ENCODE measurements at places on chromosomes 16 and 17. TPM values are rescaled to one million over a fixed set of nuclear protein-coding genes. Genes with fewer than 3 reads are reported as not detected.

NLRC3 gene
- not detected for polyA plus RNA-seq

DNA sequence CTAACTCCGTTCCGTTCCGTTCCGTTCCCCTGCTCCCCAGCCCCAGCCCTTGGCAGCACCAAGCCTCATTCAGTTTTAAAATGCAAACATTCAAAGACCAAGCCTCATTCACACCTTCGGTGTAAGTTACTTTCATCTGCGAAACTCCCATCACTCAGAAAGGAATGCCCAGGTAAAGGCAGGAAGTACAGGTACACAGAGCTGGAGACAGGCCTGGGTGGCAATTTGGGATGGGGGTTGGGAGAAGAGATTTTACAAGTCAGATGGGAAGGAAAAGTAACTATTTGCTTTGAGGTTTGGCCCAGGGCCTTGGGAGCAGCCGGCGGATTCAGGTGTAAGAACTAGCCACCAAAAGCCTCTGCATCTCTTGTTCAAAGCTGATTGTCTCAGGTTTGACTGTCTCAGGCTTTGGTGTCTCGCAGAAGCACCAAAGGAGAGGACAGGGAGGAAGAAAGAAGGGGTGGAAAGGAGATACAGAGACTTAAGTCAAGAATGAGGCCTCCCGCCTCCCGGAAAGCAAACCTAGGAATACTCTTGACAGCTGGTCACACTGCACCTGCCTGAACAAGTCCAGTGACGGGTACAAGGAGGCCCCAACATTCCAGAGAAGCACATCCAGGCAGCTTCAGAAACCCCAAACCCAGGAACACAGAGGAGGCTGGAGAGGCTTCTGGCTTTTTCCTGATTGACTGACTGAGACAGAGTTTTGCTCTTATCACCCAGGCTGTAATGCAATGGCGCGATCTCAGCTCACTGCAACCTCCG lies 54.7 kb downstream of the NXN start:
- H3K36me3 ChIP-seq: no peaks in the 10 kb centered on the region
- H3K4me1 ChIP-seq: peaks cover 35% of the 10 kb centered on the region
- H3K27me3 ChIP-seq: no peaks in the 10 kb centered on the region
- H3K4me3 ChIP-seq: no peak overlapping the region
- no peak overlapping the region for H3K27ac ChIP-seq

DNA sequence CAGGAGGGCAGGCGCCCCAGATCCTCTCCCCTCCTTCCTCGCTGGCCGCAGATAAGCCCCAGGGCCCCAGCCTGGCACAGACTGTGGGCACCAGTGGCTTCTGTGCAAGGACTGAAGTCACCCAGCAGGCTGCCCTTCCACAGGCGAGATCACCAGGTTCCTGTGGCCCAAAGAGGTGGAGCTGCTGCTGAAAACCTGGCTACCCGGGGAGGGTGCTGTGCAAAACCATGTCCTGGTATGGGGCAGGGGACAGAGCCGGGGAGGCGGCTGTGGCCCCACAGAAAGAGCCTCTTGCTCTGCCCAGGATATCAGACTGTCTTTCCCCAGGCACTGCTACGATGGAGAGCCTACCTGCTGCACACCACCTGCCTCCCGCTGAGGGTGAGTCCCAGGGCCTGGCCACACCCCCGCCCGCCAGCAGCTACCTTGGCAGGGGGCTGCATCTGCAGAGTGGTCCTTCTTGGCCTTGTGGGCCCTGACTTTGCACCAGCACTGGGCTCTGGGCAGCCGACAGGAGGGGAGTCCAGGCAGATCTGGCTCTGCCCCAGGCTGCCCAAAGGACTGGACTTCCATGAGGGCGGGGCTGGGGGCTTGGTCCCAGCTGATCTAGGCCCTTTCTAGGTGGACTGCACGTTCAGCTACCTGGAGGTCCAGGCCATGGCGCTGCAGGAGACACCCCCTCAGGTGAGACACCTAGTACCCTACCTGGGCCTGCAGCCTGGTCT lies 615 bp downstream of the CARMIL2 start:
- 0 out of 2 replicates have a peak overlapping the region, but pooled peaks have one; percentile 47 for H3K4me3 ChIP-seq
- H3K27me3 ChIP-seq: peaks cover 18% of the 10 kb centered on the region
- H3K27ac ChIP-seq: no peak overlapping the region
- H3K36me3 ChIP-seq: no peaks in the 10 kb centered on the region
- peaks cover 32% of the 10 kb centered on the region for H3K4me1 ChIP-seq

DNA sequence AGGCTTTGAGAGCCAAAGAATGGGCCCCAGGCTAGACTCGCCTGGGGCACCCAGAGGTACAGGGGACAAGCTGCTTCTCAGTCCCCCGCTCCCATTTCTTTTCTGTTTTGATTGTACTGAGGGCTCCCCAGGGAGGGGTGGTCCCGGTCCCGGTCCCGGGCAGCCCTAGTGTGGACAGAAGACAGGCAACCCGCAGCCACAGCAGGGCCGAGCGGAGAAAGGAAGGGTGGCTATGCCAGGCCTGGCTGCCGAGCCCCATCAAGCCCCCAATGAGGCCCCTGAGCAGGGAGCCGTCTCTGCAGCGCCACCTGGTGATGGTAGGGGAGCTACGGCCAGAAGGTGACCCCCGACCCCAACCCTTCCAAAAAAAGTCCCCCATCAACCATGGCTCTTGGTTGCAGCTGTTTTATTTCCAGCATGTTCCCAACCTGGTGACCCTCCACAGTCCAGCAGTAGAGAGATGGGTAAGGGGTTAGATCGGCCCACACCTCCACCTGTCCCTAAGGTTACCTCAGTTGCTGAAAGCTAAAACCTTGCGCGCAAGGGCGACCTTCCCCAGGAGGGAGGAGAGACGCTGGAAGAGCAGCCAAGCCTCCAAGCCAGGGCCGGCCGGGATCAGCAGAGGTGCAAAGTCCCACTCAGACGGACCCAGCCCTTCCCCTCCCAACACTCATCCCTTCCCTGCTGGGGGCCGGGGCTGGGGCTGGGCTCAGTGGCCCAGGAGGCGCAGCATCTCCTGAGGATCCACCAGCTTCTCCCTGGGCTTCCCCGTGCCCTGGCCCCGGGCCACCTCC lies 2.6 kb upstream of the GRIN2C start:
- H3K4me1 ChIP-seq: peaks cover 38% of the 10 kb centered on the region
- peaks cover 33% of the 10 kb centered on the region for H3K27me3 ChIP-seq
- peaks cover 3% of the 10 kb centered on the region for H3K36me3 ChIP-seq
- DNase-seq: peak; percentile 59
- no peak overlapping the region for H3K27ac ChIP-seq
- H3K4me3 ChIP-seq: no peak overlapping the region

NPTX1 gene
- 0.01 TPM for polyA plus RNA-seq

KCNG4 gene
- not detected for polyA plus RNA-seq

STX1B gene
- 2.1 TPM for polyA plus RNA-seq

OXLD1 gene
- polyA plus RNA-seq: 40.3 TPM

FBXL19 gene
- 10.1 TPM for polyA plus RNA-seq

DNA sequence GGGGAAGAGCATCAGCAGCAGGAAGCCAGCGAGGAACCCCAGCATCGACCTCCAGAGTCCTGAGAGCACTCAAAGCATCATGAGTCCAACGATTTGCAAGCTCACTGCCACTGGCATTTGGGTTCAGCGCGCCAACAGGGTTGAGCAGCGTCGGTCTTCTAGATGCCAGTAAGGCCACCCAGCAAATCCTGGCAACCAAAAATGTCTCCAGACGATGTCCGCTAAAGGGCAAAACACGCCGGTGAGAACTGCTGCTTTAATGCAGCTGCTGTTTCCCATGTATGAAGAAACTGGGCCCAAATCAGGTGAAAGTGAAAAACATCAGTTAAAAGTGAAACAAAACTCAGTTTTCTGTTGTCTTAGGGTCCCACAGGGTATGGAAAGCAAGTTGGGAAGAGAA lies 70.2 kb downstream of the ANKRD11 start:
- no peak overlapping the region for H3K4me3 ChIP-seq
- H3K27me3 ChIP-seq: no peaks in the 10 kb centered on the region
- no peak for DNase-seq
- no peak overlapping the region for H3K27ac ChIP-seq
- H3K36me3 ChIP-seq: peaks cover 4% of the 10 kb centered on the region
- H3K4me1 ChIP-seq: peaks cover 86% of the 10 kb centered on the region

ASGR1 gene
- 885 TPM for polyA plus RNA-seq

DNA sequence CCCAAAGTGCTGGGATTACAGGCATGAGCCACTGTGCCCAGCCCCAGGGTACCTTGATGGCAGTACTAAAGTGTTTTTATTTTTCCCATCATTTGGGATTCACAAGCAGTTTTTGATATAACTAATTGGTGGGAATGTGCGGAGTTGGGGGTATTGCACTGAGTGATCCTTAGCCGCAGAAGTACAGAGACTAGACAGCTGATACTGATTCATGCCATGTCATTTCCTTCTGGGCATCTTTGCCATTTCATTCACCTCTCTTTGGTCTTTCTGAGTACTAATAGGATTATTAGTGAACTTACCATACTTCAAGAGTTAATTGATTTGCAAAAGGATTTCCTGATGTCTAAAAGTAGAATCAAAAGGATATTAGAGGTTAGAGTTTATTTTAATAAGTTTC lies 9.7 kb downstream of the NMT1 start:
- DNase-seq: no peak
- no peak overlapping the region for H3K4me3 ChIP-seq
- H3K4me1 ChIP-seq: peaks cover 8% of the 10 kb centered on the region
- H3K27ac ChIP-seq: no peak overlapping the region

DNA sequence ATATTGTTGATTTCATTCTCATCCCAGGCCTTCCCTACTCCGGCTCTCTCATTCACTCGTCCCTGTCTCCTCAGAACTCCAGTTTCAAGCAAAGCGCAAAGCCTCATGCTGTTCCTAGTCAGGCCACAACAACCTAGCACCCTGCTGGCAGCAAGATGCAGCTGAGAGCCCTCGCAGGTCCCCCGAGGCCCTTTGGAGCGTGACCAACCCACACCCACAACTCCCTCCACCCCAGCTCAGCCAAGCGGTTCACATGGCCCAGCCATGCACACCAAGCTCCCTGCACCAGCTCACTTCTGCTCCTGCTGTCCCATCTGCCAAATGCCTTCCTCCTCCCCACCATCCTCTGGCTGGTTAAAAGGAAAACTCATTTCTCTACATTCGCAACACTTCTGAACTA lies 195.8 kb downstream of the IRX5 start:
- no peak overlapping the region for H3K4me3 ChIP-seq
- no peaks in the 10 kb centered on the region for H3K27me3 ChIP-seq
- H3K4me1 ChIP-seq: no peaks in the 10 kb centered on the region
- no peak overlapping the region for H3K27ac ChIP-seq
- DNase-seq: no peak
- H3K36me3 ChIP-seq: no peaks in the 10 kb centered on the region

DNA sequence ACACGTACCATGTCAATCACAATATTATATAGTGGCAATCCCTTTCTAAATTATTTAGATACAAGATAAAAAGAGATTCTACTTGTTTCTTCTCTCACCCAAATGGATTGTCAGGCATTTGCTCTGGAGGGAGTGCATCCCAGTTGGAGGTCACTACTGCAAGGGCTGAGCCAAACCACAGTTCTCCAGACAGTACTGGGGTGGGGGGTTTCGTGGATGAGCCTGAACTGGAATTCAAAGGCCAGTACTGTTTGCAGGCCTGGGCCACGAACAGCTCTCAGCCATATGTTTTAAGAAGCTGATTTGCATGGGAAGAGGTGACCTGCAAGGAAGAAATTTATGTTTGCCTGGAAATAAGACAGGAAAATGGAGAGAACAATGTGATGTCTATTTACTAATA lies 314.9 kb downstream of the PMP22 start:
- H3K27ac ChIP-seq: no peak overlapping the region
- no peak overlapping the region for H3K4me3 ChIP-seq
- H3K27me3 ChIP-seq: peaks cover 5% of the 10 kb centered on the region
- DNase-seq: no peak
- no peaks in the 10 kb centered on the region for H3K36me3 ChIP-seq
- no peaks in the 10 kb centered on the region for H3K4me1 ChIP-seq

DNA sequence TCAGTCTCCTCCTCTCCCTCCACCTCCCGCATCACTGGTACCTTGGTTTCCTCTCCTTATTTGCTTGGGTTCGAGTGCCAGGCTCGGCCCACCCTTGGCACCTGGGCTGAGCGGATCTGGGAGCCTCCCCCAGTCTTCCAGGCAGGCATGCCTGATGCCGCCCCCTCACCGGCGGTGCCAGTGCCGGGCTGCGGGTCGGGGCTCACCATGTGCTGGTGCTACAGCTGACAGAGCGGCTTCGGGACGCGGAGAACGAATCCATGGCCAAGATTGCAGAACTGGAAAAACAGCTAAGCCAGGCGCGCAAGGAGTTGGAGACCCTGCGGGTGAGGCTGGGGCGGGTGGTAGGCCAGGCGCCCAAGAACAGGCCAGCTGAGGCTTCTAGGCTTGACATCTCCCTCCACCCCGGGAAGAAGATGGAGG lies 19.2 kb downstream of the FMNL1 start:
- H3K4me1 ChIP-seq: peaks cover 21% of the 10 kb centered on the region
- H3K27ac ChIP-seq: no peak overlapping the region
- no peak for DNase-seq
- no peaks in the 10 kb centered on the region for H3K36me3 ChIP-seq
- H3K27me3 ChIP-seq: peaks cover 13% of the 10 kb centered on the region

DNA sequence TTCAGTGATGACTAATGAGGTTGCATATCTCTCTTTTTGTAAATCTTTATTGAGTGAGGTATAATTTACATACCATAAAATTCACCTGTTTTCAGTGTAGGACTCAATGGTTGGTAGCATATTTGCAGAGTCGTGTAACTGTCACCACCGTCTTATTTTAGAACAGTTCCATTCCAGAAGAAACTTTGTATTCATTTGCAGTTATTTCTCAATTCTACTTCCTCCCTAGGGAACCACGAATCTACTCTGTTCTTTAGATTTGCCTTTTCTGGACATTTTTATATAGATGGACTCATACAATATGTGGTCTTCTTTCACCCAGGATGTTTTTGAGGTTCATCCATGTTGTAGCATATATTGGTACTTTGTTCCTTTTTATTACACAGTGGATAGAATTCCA lies 3.7 kb downstream of the FTO start:
- H3K27me3 ChIP-seq: no peaks in the 10 kb centered on the region
- H3K4me1 ChIP-seq: peaks cover 18% of the 10 kb centered on the region
- H3K27ac ChIP-seq: no peak overlapping the region
- no peak for DNase-seq

- H3K4me3 ChIP-seq: no peak overlapping the region
- DNase-seq: no peak
- no peaks in the 10 kb centered on the region for H3K27me3 ChIP-seq
- H3K4me1 ChIP-seq: no peaks in the 10 kb centered on the region
Measured at GRCh38 chr16:6499413-6499812, 833.2 kb upstream of the RBFOX1 start.

MEIOC gene
- not detected for polyA plus RNA-seq

GRCh38 chr16:3971261-3971660 lies 90.7 kb upstream of the CREBBP start:
- no peak for DNase-seq
- no peaks in the 10 kb centered on the region for H3K4me1 ChIP-seq
